ENCODE measurements at places on chromosomes 2 and 18. TPM values are rescaled to one million over a fixed set of nuclear protein-coding genes. Genes with fewer than 3 reads are reported as not detected.

DNA sequence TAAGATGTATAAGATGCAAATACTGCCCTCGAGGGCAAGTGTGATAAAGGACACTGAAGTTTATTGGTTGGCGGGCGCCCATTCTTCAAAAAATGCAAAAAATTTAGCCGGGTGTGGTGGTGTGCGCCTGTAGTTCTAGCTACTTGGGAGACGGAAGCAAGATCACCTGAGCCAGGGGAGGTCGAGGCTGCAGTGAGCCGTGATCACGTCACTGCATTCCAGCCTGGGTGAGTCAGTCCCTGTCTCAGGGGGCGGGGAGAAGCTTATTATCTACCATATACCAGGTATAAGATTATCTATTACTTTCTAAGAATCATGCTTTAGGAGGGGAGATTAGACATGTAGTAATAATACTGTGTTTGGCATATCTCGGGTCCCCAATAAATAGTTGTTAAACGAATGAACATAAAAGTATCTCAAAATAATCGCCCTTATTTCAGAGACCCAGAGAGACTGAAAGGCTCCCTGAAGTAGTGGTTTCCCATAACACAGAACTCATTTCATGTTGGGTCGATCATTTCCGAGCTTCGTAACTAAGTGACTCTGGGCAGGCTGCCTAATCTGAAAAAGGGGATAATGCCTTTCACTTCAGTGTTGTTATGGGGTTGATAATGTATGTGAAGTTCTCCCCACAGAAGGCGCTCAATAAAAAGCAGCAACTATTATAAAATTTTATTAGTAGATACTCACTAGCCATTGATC, 1.2 kb upstream of the SELENOI start:
- DNase-seq, result no peak

DNA sequence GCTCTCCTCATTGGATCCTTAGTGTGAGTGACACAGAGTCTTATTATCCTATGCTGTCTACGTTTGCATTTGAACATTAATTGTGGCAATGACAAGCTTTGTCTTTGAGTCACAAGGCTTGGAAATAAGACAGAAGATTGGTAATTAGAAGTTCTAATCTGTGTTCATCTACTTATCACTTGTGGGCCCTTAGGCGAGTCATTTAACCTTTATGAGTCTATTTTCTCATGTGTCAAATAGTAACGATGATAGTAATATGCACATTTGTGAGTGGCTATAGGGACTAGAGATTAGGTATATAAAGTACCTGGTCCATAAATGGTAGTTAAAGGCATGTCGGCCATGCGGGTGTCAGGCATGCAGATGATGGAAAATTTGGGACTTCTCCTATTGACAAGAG, 105.6 kb upstream of the NABP1 start:
- DNase-seq, result no peak

DNA sequence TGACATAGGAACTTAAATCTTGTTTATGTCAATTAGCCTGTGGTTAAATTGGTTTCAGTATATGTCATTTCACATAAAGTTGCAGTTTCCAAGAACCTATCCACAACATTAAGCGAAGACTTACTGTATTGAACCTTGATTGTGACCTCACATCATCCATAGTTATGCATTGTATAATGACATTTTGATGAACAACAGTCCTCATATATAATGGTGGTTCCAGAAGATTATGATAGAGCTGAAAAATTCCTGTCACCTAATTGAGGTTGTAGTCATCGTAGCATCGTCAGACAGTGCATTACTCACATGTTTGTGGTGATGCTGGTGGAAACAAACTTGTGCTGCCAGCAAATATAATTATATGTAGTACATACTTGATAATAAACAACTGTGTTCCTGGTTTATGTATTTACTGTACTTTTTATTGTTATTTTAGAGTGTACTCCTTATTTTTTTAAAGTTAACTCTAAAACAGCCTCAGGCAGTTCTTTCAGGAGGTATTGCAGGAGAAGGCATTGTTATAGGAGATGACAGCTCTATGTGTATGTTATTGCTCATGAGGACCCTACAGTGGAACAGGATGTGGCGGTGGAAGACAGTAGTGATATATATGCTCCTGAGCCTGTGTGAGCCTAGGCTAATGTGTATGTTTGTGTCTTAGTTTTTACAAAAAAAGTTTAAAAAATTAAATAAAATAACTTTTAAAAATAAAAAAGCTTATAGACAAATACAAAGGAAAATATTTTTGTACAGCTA, 56.6 kb downstream of the UBE2E3 start:
- no peak for DNase-seq

- DNase-seq, result no peak
Measured at GRCh38 chr2:219142329-219142728, 18.3 kb downstream of the NHEJ1 start.

DNA sequence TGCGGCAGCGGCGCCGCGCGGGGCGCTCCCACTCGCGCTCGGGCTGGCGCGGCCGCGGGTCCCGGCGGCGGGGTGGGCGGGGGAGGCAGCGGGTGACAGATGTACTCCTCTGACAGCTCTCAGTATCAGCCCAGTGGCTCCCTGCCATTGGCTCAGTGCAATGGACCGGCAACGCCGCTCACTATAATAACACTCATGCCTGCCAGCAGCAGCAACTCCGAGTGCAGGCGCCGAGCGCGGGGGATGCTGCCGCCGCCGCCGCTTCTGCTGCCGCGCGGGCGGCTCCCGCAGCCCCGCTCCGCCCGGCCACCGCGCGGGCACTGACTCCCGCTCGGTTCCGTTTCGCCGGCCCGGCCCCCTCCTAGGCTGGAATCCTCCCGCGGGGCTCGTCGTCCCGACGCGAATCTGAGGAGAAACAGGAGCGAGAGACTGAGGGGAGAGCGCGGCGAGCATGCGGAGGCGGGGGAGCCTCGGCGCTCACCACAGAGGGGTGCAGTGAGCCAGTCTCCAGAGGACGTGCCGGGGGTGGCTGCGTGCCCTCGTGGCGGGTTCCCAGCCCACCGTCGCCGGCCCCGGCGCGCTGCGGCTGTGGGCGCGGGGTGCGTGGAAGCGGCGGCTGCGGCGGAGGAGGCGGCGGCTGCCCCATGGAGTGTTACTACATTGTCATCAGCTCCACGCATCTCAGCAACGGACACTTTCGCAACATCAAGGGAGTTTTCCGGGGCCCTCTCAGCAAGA, at the start of gene ZNF804A:
Gene ZNF804A, plus strand, starts transcription at position 214 of the 738 bp plus-strand sequence. Its CDS starts 431 bp downstream, at position 645.
- DNase-seq, result no peak

- DNase-seq, result no peak
Measured at GRCh38 chr2:95296880-95297487, at the start of gene KCNIP3. Gene KCNIP3 (plus strand): TSS chr2:95297347. CDS start chr2:95297439, 92 bp downstream.

- no peak for DNase-seq
Measured at GRCh38 chr18:46754188-46754587, 2.7 kb downstream of the ST8SIA5 start.

DNA sequence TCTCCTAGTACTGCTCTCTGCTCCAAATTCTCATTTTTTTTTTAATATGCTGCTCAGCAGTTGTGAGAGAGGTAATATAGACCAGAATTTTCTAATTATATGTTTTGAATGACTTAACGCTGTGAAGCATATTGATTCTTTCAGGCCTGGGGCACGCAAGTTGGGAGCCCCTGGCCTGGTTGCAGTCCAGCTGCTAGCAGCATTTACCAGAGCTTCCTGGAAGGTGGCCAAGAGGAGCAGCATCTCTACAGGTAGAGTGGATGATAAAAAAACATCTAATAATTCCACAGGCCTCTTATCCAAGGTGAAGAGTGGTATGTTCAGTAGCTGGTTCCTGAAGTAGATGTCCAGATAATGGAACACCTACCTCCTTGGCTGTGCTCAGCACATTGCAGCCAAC, 7.3 kb upstream of the UGP2 start:
- no peak for DNase-seq

GRCh38 chr2:70974592-70974991, 3.8 kb upstream of the ANKRD53 start:
- no peak for DNase-seq

DNA sequence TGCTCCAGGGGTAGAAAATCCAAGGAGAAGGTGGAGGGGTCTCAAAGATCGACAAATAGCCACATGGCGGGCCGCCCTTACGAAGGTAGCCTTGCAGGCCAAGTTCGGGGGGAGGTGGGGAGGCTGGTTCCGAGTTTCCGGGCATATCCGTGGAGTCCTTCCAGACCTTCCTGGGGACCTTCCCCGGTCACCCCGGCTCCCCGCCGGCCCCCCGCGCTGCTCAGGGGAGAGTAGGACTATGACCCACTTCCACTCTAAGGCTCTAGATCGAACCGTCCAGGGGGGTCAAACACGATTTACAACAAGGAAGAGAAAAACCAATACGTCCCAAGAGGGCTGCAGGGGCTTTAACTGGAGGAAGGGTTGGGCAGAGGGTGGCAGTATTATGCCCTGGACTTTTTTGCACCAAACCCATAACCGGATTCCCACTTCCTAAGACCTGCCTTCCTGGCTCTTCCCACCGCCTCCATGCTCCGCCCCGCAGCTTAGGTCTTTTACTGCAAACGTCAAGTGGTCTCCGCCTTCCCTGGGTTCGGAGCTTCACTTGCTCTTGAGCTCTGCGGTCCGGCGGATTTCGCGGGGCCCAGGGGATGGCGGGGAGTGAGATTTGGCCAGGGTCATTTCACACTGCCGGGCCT, 779 bp upstream of the LYPD6 start:
- no peak for DNase-seq

- no peak for DNase-seq
Measured at GRCh38 chr2:221104361-221104811, 467.7 kb downstream of the EPHA4 start.

DNA sequence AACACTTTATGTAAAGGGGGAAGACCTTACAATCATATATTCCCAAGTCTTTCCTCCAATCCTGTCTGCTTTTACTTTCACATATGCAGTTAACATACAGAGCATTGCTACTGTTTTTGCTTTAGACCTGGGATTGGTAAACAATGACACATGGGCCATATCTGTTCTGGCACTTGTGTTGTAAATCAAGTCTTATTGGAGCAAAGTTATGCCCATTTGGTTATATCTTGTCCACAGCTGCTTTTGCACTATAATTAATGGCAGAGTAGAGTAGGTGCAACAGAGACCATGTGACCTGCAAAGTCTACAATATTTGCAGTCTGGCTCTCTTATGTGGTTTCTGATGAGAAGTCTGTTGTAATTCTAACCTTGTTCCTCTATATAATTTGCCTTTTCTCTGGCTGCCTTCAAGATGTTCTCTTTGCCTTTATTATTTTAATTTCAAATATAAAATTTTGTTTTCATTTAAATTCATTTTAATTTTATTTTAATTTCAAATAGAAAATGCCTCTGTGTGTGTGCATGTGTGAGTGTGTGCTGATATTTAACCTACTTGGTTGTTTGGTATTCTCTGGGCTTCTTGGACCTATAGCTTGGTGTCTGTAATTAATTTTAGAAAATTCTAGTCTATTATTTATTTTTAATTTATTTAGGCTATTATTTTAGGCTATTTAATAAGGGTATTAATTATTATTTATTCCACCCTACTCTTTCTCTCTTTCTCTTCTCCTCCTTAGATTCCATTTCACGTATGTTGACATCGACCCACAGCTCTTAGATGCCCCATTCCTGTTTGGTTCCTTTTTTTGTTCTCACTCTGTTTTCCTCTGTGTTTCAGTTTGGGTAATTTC, 16.8 kb upstream of the LPIN1 start:
- DNase-seq, result no peak

GRCh38 chr2:222318026-222318711, 19.4 kb upstream of the PAX3 start:
- no peak for DNase-seq

DNA sequence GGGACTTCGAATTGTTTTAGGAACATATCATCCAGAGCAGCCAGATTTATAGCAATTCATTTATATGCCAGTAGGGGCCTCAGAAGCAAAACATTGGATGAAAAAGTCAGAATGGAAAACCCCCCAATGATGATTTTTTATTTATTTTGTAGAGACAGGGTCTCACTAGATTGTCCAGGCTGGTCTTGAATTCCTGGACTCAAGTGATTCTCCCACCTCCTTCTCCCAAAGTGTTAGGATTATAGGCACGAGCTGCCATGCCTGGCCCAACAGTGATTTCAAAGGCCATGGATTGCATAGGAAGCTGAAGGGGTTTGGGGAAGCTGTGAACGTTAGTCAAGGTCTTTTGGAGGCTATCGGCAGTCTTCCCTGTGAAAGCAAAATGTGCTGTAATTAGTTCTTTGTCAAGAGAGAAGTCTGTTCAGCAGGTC, 21.9 kb upstream of the MCFD2 start:
- no peak for DNase-seq

DNA sequence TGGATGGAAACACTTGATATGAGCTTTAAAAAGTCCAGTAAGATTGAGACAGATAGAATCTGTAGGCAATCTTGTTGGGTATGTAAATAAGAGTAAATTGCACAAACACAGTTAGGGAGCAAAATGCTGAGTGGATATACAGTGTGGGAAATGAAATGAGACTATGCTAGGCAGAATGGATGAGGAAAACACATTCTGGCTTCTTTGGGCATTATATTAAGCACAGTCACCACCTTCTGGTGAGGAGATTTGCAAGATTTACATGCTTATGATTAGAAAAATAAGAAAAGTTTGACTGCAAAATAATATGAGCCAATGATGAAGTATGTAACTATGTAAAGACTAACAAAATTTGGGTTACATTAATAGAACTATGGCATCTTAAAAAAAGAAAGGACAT, 2165.0 kb upstream of the CELF4 start:
- no peak for DNase-seq

GRCh38 chr18:54958704-54959625, at the start of gene CCDC68:
Gene CCDC68 (minus strand): TSS chr18:54959461. CDS start chr18:54942791, 16,670 bp downstream.
- DNase-seq, result no peak

- DNase-seq, result no peak
Measured at GRCh38 chr18:68555879-68556301, 159.0 kb downstream of the TMX3 start.

- DNase-seq, result no peak
Measured at GRCh38 chr18:1595195-1595594, 690.5 kb downstream of the ADCYAP1 start.

DNA sequence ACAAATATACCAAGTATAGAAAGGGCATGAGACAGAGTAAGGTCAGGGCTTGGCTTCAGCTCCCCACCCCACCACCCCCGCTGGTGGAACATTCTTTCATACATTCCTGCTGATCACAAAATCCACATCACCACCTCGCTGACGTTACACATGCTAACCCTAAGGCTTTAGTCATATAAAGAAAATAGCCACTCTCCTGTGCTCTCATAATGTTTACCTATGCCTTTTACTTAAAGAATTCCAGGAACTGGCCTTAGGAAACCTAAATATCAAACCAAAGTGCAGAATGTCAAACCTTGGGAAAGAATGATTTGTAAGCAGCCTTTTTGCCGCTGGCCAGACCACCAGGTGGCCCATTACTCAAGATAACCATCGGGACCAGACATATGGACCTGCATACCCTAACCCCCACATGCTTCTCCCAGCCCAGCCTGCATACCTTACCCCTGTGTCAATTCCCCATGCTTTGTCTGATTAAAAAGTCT, 136.3 kb upstream of the SLC39A10 start:
- DNase-seq, result no peak

Gene STRN
- total RNA-seq, result 29.2 TPM

Gene DNAH6
- 1.0 TPM for total RNA-seq

Gene ZAP70
- total RNA-seq, result 439 TPM

Gene GULP1
- not detected for total RNA-seq

Gene DCTN1
- 78.5 TPM for total RNA-seq

Gene TBC1D8
- 0.39 TPM for total RNA-seq

Gene RUFY4
- not detected for total RNA-seq

All from T-helper 17 cell (primary cell).